Aorta (tissue), 5 donors: ENCODE measurements at places on chromosomes 3 and 15.
A peak's percentile ranks its signal among the peaks of the same experiment; 100 is the strongest.

DNA sequence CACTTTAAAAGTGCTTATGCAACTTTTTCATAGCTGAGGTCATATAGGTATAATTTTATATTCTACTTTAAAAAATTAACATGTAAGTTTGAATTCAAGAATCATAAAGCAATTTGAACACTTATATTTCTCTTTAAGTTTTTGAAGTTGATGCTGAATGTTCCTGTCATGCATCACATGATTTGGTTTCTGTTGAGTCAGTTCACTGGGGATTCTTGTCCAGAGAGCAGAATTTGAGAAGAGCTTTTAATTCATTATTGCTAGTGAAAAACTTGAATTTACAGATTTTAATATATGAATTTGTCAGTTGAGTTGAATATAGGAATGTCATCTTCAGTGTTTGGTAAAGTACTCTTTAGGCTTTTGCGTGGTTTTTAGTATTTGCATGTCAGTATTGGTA lies 7.9 kb downstream of the SLC25A26 start:
- no peak for DNase-seq
- no peaks in the 10 kb centered on the region for H3K4me1 ChIP-seq
- no peak overlapping the region for H3K4me3 ChIP-seq
- H3K27ac ChIP-seq, result no peak overlapping the region
- H3K27me3 ChIP-seq, result no peaks in the 10 kb centered on the region

GRCh38 chr15:70892912-70893560 lies 410 bp downstream of the LRRC49 start:
- no peak overlapping the region for H3K27ac ChIP-seq
- no peaks in the 10 kb centered on the region for H3K4me1 ChIP-seq
- H3K36me3 ChIP-seq, result no peaks in the 10 kb centered on the region
- peak; percentile 69 for DNase-seq

- no peaks in the 10 kb centered on the region for H3K27me3 ChIP-seq
- no peak overlapping the region for H3K27ac ChIP-seq
- H3K4me1 ChIP-seq, result no peaks in the 10 kb centered on the region
These were observed 49.8 kb upstream of the SSR3 start for GRCh38 chr3:156604642-156605144.

DNA sequence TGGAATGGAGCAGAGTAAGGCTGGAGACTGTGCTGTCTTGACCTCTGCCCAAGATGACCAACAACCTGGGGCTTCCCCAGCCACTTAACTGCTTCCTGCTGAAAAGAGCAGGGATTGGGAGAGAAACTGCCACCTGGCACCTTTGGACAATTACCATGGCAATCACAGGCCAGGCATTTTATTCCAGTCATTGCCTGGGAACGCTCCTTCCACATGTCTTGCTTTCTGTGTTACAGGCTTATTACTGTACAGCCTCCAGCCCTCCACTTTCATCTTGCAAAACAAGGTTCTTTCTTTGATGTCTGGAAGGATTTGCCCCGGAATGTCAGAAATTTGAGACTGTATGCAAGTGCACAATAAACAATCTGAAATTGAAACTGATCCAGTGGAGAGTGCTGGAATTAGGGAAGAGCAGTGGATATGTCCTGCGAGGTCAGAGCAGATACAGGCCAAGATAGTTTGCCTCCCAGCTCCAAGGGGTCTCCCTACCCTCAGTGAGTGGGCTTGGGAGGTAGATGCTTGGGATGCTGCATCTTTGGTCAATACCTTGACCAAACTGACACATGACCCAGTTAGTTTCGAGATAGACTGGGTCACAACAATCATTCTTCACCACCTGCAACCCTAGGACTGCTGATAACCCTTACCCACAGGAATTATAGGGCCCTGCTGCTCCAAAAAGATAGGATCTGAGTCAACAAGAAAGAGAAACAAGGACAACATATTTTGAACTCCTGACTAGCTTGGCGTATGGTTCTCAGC lies 2.7 kb downstream of the PPP1R14D start:
- H3K36me3 ChIP-seq, result no peaks in the 10 kb centered on the region
- H3K27me3 ChIP-seq, result no peaks in the 10 kb centered on the region
- no peak for DNase-seq
- H3K4me1 ChIP-seq, result no peaks in the 10 kb centered on the region
- H3K4me3 ChIP-seq, result no peak overlapping the region
- H3K27ac ChIP-seq, result no peak overlapping the region
